Pancreas (tissue), 10 donors: ENCODE measurements at places on chromosomes 6 and 20. TPM values are rescaled to one million over a fixed set of nuclear protein-coding genes. Genes with fewer than 3 reads are reported as not detected.
A peak's percentile ranks its signal among the peaks of the same experiment; 100 is the strongest.

- H3K27ac ChIP-seq = no peak overlapping the region
- H3K4me1 ChIP-seq = peaks cover 5% of the 10 kb centered on the region
- no peak for DNase-seq
These were observed 136.4 kb upstream of the ARMC2 start for GRCh38 chr6:108711826-108712225.

DNA sequence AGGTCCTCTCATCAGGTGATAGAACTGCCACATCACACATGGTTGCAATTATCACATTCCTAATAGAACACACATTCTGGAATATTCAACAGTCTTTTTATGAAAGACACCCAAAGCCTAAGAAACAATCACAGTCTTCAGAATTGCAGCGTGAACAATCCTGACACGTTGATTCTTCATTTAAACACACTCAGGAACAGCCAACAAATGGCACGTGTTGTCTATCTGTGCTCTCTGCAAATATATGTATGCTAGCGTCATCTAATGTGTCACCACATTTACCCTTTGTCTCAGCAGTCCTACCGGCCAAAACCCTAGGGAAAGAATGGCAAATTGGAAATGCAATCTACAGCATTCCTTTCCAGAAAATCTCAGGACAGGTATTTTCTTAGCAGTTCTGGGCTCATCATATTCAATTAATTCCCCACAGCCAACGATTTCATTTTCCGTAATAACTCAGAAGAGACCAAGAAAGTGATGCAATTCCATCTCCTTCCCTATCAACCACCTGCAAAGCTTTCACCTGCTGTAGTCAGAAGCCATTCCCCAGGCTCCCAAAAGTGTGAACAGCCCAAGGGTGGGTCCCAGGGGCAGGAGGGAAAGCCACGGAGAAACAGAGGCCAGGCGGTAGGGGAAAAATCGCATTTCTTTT lies 280.3 kb upstream of the JARID2 start:
- DNase-seq = no peak
- no peak overlapping the region for H3K27ac ChIP-seq
- H3K27me3 ChIP-seq = no peaks in the 10 kb centered on the region

DNA sequence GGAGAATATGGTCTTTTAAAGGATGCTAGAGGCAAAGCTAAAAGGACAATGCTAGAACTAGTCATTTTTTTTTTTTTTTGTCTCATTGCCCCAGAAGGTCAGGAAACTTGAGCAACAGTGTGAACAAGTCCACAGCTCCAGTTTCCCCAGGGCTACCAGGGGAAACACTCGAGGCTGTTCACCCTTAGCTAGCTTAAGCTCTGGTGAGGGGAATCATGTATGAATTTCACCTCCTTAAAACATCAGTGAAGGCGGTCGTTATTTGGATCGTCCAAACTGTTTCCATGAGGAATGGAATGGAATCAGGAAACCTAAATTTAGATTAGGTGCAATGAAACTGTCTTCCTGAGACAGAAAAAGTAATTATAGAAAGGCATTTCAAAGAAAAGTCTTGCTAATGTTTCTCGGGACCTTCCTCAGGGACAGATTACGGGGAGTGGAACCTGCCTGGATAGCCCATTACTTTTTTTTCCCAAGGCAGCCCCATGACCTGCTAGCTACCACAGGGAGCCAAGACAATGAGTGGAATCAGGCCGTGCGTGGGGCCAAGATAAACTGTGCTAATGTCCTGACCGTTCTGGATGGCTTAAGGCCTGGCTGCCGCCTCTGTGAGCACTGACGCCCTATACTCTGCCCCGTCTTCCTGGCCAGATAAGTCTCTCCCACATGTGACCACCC lies 164.8 kb upstream of the SGK1 start:
- H3K4me1 ChIP-seq = peaks cover 12% of the 10 kb centered on the region
- H3K27me3 ChIP-seq = no peaks in the 10 kb centered on the region
- DNase-seq = no peak
- no peaks in the 10 kb centered on the region for H3K36me3 ChIP-seq
- no peak overlapping the region for H3K27ac ChIP-seq
- no peak overlapping the region for H3K4me3 ChIP-seq

The SUMO4 gene
- total RNA-seq = 0.94 TPM

- no peaks in the 10 kb centered on the region for H3K36me3 ChIP-seq
- DNase-seq = peak; percentile 23
- no peak within 1 kb of the TSS for H3K4me3 ChIP-seq
- H3K4me1 ChIP-seq = no peaks in the 10 kb centered on the region
- H3K27ac ChIP-seq = peak within 1 kb of the TSS; percentile 73
These were observed at the start of gene VNN1 for GRCh38 chr6:132713352-132714134. Gene VNN1 (minus strand): TSS chr6:132714055. CDS start chr6:132714035, 20 bp downstream.

- no peak overlapping the region for H3K4me3 ChIP-seq
- no peaks in the 10 kb centered on the region for H3K36me3 ChIP-seq
- H3K27me3 ChIP-seq = no peaks in the 10 kb centered on the region
- no peak overlapping the region for H3K27ac ChIP-seq
These were observed 242.8 kb downstream of the GJA1 start for GRCh38 chr6:121678245-121678644.

DNA sequence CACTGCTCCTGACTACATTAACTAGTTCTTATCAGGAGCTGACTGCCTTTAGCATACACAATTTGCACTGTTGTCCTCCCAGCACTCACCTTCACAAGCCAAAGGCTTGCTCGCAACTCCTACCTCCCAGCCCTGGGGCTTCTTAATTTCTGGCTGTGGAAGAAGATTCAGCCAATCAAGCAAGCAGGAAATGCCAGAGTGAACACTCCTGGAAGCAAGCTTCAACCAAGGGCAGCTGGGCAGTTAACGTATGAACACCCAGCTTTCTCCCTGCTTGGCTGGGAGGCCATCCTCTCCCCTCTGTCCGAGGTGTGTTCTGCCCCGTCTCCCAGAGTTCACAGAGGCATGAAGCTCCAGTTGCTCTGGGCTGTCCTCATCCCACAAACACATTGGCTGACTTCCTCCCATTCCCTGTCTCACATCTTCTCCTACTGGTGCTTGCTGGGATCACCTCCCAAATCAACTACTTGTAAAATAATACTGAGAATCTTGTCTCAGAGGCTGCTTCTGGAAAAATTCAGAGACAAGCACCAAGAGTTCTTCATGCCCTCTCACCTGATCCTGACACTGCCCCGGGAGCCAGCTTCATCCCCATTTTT lies 15.3 kb upstream of the SRSF6 start:
- no peaks in the 10 kb centered on the region for H3K27me3 ChIP-seq
- no peak overlapping the region for H3K4me3 ChIP-seq
- H3K27ac ChIP-seq = no peak overlapping the region
- H3K36me3 ChIP-seq = no peaks in the 10 kb centered on the region
